ENCODE measurements at places on chromosomes 7 and 10. TPM values are rescaled to one million over a fixed set of nuclear protein-coding genes. Genes with fewer than 3 reads are reported as not detected.

DPYSL4 gene
- 31.7 TPM for total RNA-seq

GHRHR gene
- total RNA-seq: not detected

RAB19 gene
- total RNA-seq: not detected

SSC4D gene
- 0.97 TPM for total RNA-seq

LIPF gene
- not detected for total RNA-seq

CTTNBP2 gene
- 2.0 TPM for total RNA-seq

KCP gene
- 0.11 TPM for total RNA-seq

GRID2IP gene
- total RNA-seq: not detected

C7orf33 gene
- not detected for total RNA-seq

ITPRID1 gene
- total RNA-seq: not detected

TMEM209 gene
- total RNA-seq: 6.2 TPM

CEP55 gene
- total RNA-seq: 0.59 TPM

GRID1 gene
- total RNA-seq: 1.1 TPM

ANLN gene
- 3.4 TPM for total RNA-seq

MEIG1 gene
- total RNA-seq: not detected

NAT16 gene
- total RNA-seq: not detected

SPDYE6 gene
- total RNA-seq: not detected

GPNMB gene
- 248 TPM for total RNA-seq

CTAGE4 gene
- total RNA-seq: 0.32 TPM

MUC12 gene
- not detected for total RNA-seq

ADRB1 gene
- 63.0 TPM for total RNA-seq

C10orf62 gene
- total RNA-seq: 0.48 TPM

SHH gene
- not detected for total RNA-seq

DNAJC2 gene
- 11.9 TPM for total RNA-seq

SPDYE8 gene
- total RNA-seq: not detected

GPER1 gene
- 2.5 TPM for total RNA-seq

MMP21 gene
- not detected for total RNA-seq

PIK3CG gene
- total RNA-seq: 1.6 TPM

SUN1 gene
- 177 TPM for total RNA-seq

CREB3L2 gene
- total RNA-seq: 18.1 TPM

TMEM273 gene
- 28.5 TPM for total RNA-seq

NOS3 gene
- total RNA-seq: 10.0 TPM

FAM24A gene
- total RNA-seq: not detected

C10orf105 gene
- total RNA-seq: 0.05 TPM

GBX1 gene
- total RNA-seq: 2.7 TPM

PON1 gene
- total RNA-seq: not detected

NKX2-3 gene
- total RNA-seq: not detected

GJD4 gene
- total RNA-seq: not detected

PAPOLB gene
- total RNA-seq: 0.05 TPM

CCDC172 gene
- total RNA-seq: not detected

KCNH2 gene
- 88.9 TPM for total RNA-seq

AKR1D1 gene
- not detected for total RNA-seq

SLC37A3 gene
- 9.5 TPM for total RNA-seq

CHRM2 gene
- total RNA-seq: 72.1 TPM

KLLN gene
- total RNA-seq: 0.30 TPM

SMARCD3 gene
- 131 TPM for total RNA-seq

Measured in Right ventricle myocardium superior (tissue), 1 donor.